ENCODE measurements at places on chromosomes 3 and 15. TPM values are rescaled to one million over a fixed set of nuclear protein-coding genes. Genes with fewer than 3 reads are reported as not detected.

GRCh38 chr15:81296673-81297072, 27.3 kb downstream of the STARD5 start:
- DNase-seq: peak; percentile 19

DNA sequence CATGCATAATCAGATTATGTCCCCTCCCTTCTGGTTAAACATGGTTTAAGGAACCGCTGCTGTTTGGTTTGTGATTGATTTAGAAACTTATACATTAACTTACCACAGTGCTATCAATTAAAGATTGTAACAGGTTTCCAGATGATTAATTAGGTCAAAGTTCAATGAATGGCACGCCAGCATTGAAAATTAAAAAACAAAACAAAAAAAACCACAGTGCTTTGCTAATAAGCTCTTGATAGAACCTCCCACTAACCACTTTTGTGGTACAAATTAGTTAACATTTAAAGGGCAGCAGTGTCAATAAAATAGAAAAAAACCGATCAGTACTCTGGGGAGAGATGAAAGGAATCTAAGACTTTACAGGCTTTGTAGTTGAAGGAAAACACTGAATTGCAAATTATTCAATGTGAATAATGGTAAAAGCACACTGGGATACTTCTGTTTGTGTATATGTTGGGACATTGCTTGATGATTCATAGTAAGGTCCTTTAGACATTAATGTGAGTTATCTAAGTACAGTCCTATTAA, 7.6 kb upstream of the C3orf38 start:
- DNase-seq: no peak

GRCh38 chr15:51117270-51117669, 22.6 kb upstream of the TNFAIP8L3 start:
- peak; percentile 64 for DNase-seq

GRCh38 chr3:104561324-104561723, 805.4 kb upstream of the ALCAM start:
- DNase-seq: no peak

DNA sequence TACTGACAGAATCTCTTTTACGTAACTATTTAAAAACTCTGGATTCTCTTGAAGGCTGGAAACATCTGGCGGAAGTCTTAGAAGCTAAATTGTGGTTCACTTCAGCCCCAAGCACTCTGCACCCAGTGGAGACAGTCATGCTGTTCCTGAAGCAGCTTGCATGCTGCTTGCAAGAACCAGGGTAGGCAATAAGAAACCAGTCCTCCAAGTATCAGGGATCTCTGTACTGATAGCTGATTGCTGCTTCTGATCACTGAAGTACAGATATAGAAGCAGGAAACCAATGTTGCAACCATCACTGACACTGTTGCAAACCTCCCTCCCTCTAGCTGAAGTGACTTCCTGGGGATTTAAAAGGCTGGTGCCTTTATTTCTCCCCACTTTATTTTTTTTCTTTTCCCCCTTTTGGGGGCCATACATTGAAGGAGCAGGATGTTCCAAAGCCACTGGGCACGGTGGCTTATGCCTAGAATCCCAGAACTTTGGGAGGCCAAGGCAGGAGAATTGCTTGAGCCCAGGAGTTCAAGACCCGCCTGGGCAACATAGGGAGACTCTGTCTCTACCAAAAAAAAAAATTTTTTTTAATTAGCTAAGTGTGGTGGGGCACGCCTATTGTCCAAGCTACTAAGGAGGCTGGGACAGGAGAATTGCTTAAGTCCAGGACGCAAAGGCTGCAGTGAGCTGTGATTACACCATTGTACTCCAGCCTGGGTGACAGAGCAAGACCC, 15.3 kb downstream of the SPCS1 start:
- DNase-seq: peak; percentile 59

DNA sequence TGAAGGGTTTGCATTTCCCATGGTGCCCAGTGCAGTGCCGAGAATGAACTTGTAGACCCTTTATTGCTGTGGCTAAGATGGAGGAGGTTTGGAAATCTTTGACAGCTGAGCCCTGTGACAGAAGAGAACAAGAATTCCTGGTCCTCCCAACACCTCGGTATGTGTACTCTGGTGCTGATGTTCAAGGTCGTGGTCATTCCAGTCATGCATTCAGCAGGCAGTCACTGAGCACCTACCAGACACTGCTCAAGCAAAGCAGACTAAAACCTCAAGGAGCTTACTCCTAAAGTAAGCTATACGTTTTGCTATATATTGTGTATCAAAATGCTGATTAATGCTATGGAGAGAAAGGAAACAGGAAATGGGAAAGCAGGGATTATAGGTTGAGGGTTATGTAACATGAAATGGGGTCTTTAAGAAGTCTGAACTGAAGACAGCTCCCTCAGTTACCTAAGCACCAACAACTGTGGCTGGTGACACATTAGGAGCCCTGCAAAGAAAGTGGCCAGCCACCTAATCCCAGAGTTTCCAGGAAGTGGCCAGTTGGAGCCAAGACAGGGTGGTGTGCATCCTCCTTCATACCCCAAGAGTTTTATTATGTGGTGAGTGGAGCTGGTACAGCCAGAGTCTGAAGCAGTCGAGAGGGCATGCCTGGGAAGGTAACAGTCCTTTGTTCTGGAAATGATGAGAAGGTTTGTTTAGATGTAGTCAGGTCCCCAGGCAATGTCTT, 65.0 kb downstream of the CCNL1 start:
- DNase-seq: no peak

- no peak for DNase-seq
These were observed 91.5 kb downstream of the TBC1D2B start for GRCh38 chr15:77985931-77986480.

DNA sequence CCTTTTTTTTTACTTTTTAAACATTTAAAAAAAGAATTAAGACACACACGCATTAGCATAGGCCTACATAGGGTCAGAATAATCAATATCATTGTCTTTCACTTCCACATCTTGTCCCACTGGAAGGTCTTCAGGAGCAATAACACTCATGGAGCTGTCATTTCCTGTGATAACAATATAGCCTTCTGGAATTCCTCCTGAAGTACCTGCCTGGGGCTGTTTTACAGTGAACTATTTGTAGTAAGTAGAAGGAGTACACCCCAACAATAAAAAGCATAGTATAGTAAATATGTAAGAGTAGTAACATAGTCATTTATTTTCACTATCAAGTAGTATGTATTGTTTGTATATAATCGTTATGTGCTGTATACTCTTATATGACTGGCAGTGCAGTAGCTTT, 19.5 kb upstream of the CLDN18 start:
- DNase-seq: no peak

- DNase-seq: no peak
These were observed 12.8 kb upstream of the CEP152 start for GRCh38 chr15:48823706-48824105.

The ADAMTS9 gene
- total RNA-seq: 3.1 TPM

The UACA gene
- 47.0 TPM for total RNA-seq

The SCG5 gene
- total RNA-seq: 91.9 TPM

The GP9 gene
- not detected for total RNA-seq

- no peak for DNase-seq
These were observed 31.7 kb upstream of the CEMIP start for GRCh38 chr15:80747317-80748053.

DNA sequence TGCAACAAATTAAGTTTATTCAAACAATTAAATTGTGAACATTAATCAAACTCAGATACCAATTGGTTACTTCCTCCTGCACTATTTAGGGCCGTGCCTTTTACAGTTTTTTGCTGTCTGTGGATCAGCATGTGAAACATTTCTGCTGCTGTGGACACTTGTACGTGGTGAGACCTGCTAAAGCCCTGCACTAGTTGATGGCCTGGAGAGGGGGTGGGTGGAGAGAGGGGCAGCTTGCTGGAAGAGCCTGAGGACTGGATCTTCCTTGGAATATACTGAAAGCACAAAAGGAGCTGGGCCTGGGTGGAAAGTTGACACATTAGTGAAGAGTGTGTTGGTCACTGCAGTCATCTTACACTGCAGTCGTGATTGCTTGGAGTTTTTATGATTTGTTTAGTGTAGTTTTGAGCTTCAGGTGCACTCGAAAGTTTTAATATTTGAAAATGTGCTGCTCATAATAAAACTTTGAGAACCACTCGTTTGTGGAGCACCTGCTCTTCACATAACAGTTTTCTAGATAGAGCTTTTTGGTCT, 11.4 kb downstream of the PLCL2 start:
- DNase-seq: no peak

DNA sequence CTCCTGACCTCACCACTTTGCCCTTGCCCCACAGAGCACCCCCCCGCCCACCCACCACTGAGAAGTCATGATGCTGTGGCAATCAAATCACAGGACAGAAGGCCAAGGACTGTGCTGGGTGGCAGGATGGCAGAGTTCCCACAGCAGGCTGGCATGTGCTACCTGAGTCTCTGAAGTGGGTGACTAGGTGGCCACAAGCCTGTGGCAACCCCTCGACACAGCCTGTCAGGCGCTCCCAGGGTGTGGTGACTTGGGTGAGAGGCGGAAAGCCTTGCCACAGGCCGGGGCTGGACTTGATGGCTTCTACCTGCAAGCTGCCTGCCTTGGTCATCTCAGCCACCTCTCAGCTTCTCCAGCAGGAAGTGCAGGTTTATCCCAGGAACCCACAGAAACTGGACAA, 15.6 kb upstream of the DUSP7 start:
- no peak for DNase-seq

DNA sequence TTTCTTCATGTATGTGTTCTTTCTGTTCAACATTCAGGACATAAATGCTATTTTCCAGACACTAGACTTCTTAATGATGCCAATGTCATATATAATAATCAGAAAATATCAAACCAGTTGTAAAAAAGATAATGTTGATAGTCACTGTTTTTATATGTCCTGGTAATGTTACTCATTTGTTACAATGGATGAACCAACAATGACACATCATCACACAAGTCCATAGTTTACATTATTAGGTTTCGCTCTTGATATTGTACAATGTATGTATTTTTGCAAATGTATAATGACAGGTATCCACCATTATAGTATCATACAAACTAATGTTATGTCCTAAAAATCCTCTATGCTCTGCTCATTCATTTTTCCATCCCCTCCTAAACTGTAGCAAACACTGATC, 243.8 kb upstream of the CDIN1 start:
- DNase-seq: no peak

DNA sequence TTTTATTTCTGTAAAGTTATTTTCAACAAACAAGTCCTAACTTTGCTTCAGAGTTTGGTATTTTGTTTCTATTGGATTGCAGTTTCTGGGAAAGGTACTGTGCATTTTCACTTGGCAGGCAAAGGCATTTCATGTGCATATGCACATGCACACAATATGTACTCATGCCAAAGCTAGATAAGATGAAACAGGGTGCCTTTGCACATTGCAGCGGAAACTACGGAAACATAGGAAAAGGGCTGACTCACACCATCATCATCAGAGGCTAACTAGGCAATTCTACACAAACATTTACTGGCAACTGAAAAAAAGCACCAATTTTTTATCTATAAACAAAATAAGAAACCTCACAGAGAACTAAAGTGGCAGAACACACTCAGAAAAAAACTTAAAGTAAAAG, 550.6 kb upstream of the NECTIN3 start:
- DNase-seq: peak; percentile 90

- DNase-seq: no peak
These were observed 20.6 kb downstream of the HEG1 start for GRCh38 chr3:125035217-125035616.

- no peak for DNase-seq
These were observed 145.6 kb upstream of the TMCO5A start for GRCh38 chr15:37788767-37789396.

DNA sequence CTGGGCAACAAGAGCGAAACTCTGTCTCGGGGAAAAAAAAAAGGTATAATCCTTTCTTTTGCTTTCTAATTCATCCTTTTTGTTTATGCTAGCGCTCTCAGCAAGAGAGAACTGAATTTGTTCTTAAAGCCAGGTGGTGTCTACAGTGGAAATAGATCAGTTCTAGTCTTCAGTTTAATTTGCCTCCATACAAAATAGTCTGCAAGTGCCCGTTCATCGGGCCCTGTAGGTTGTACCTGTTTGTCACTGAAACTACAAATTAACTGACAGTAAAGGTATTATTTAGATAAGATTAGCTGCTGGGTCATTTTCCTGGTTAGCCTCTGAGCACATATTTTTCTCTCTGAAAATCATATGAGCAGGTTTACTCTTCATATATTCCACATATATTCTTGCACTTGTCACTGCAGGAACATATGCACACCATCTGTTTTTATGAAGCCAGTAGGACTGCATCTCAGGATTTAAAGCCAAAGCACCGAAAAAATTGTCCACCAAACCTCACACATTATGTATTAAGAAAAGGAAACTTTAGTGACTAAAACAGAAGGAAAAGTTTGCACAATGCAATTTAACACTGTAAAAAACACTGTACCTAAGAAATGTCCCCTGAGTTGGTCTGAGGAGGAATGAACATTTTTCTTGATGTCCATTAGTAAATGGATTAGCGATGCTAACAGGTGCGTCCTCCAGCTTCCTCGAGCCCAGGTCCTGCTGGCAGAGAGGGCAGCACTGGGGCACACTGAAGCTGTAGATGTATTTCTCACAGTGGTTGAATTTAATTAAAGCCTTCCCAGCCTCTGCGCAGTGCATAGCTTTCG, 437 bp downstream of the MKRN2OS start:
- no peak for DNase-seq

The ATP8B4 gene
- 0.36 TPM for total RNA-seq

DNA sequence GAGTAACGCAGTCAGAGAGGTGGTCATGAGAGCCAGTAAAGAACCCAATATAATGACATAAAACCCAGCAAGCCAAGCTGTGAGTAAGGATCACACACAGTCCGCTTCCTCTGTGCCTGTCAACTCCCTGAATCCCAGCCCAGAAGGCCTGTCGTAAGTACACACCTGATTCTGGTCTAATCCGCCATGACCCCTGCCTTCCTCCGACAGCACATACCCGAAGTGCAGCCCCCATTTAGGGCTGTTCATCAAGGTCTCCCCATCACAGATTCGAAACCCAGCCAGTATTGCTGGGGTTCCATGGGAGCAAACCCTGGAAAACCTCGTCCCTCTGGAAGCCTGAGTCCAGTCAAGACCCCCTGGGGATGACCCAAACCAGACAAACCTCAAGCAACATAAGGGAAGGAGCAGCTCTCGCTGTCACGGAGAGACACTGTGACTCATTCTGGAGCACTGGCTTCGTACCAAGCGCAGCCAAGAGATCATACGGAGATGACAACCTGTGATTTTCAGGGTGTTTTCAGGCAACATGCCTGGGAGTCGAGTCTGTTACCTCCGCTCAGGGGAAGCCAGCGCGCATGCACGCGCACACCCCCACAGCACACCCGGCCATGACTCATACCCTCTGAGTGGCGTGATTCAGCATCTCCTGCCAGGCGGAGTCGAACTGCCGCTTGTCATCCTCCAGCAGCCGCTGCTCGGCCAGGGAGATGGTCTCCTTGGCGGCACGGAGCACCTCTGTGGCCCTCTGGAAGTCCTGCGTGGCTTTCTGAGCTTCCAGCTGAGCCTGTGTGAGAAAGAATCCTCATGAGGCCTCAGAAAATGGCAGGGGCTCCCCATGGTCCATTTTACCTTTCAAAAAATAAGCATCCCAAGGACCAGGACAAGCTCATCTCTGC, 63.0 kb downstream of the SH3BP5 start:
- DNase-seq: peak; percentile 94

- peak; percentile 14 for DNase-seq
These were observed 107.0 kb downstream of the TCF12 start for GRCh38 chr15:57025264-57025926.
